GM04503 (cell line): ENCODE measurements at places on chromosomes 2 and 18.

DNA sequence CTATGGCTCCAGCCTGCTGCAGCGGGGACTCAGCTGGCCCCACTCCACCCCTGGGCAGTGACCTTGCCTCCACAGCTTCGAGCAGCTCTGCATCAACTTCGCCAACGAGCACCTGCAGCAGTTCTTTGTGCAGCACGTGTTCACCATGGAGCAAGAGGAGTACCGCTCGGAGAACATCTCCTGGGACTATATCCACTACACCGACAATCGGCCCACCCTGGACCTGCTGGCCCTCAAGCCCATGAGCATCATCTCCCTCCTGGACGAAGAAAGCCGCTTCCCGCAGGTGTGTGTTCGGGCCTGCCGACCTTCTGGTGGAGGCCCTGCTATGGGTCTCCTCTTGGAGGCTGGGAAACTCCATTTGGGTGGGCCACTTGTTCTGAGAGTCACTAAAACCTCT lies 48.6 kb downstream of the MYO7B start:
- DNase-seq = no peak

- no peak for DNase-seq
Measured at GRCh38 chr2:152186262-152186661, 10.7 kb upstream of the STAM2 start.

GRCh38 chr2:43305517-43305916 lies 79.1 kb upstream of the ZFP36L2 start:
- DNase-seq = no peak

DNA sequence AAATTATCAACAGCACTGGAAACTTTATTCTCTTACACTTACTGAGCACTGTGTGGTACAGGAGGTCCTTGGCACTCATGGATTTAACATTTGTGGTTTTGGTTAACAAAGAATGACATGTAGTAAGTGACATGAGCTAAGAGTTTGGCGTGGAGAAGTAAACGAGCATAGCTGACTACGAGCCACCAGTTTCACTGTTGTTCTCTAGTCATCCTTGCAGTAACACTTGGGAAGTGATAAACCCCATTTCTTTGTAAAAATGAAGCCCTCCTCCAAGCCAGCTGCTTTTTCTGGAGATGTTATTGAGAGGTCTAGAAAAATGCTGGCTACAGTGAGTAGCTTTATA lies 32.7 kb downstream of the QPCT start:
- DNase-seq = peak; percentile 57

DNA sequence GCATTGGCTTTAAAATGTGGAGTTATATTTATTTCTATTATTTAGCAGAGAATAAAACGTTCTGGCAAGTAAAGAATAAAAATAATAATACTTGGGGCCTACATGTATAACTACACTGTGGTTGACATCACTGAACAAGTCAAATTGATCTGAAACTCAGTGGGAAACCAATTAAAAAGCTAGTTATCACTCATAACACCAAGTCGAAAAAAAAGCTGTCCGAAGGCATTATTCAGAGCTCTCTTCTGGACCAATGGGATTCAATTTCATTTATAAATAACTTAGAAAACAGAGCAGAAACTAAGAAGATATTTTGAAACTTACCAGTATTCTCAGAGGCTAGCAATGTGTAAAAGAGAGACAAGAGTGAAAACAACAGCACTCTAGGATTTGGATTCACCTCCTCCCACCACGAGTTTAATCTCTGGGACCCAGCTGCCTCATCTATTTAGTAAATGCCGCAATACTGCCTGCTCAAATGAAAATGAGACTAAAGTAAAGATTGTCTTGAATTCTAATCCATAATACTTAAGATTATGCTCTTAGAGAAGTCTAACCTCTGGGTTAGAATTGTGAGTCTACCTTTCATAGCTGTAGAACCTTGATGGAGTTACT lies 128.4 kb downstream of the NBAS start:
- DNase-seq = no peak

- DNase-seq = no peak
Measured at GRCh38 chr2:82994151-82994550, 1464.9 kb downstream of the SUCLG1 start.

DNA sequence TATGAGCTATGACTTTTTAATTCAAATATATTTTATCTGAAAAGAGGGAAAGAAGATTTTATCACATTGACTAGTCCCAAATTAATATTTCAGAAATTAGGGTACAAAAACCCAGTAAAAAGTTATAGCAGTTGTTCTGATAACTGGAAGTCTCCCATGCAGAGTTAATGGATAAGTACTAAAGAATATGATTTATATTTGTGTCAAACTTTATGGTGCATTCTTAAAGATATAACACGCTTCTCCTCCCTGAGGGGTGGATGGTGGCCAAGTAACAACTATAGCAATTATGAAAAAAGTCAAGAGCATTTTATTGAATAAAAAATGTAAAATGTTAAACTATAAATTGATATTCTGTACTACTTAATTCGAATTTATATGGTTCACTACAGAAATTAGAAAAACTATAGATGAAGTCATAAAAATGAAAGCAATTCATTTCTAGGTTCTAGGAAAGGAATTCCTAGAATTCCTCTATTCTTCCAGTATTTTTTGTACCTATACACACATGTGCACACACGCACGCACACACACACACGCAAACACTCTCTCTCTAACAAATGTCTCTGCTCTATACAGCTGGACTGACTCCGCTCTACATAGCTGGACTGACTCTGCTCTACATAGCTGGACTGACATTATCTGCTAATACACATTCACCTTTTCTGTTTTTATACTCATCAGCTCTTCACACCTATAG lies 111.3 kb downstream of the PRELID3A start:
- DNase-seq = no peak

DNA sequence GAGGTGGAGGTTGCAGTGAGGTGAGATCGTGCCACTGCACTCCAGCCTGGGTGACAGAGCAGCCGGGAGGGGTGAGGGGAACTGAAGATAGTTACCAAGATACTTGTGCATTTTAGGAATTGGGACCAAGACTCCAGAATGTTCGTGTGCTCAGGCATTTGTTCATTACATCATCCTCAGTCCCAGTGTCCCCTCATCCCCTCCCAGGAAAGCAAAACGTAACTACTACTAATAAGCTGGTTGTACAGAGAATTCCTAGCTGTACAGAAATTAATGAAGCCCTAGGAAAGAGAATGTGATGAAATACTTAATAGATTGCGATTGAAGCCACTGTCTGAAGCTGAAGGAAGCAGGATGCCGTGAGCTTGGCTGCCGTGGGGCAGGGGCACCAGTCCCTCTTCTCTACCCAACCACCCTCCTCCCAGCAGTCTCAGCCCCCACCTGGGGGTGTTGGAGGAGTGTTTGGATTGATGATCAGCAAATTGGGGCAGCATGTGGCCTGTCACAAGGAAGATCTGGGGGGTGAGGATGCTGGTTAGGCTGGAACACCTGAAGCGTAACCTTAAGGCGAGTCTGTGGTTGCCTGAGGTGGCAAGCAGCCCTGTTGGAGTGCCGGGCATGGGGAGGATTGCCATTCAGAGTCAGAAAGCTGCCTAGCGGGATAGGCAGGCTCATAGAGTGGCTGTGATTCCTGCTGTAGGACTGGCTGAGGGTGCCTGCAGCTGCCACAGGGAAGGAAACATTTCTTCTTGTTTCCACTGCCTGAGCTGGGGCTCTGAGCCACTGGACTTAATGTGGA lies 140.9 kb downstream of the SH3RF3 start:
- DNase-seq = no peak

DNA sequence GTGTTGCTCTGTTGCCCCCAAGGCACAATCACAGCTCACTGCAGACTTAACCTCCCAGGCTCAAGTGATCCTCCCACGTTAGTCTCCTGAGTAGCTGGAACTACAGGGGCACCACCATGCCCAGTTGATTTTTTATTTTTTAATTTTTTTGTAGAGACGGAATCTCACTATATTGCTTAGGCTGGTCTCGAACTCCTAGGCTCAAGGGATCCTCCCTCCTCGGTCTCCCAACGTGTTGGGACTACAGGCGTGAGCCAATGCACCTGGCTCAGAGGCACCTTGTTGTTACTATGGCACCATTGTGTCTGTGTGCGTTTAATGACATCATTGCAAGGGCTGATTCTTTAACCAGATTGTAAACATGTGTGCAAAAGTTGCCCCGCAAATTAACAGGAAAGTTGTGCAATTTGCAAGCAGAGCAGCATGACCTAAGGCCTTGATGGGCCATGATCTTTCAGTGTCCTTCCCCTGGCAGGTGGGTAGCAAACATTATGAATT lies 22.6 kb downstream of the TCF23 start:
- no peak for DNase-seq

DNA sequence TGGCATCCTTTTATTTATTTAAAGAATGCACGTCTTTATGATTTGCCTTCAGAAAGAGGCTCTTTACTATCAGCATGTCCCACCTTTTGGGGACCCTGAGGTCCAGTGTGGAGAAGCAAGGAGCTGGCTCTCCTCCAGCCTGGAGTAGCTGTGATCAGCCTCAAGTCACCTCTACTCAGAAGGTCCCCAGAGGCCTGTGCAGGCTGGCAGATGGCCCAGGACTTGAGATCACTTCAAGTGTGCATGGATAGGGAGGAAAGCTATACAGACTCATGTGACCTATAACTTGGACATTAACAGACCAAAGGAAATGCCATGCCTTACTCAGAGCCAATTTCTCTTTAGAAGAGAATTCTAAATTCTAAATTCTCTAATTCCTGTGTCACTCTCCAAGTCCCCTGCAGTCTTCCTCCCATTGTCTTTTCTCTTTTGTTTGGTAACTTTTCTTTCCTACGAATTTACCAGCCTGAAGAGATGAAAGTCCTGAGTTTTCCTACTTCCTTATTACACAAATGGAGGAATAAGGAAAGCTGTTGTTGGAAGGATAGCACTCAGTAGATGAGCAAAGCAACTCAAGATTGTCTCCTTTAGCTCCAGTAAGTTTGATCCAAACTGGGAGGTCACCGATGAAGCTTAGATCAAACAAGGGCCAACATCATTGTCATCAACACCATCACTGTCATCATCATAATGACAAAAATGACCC lies 163.9 kb downstream of the GFPT1 start:
- DNase-seq = no peak

- DNase-seq = no peak
Measured at GRCh38 chr2:127640082-127641072, 5.6 kb upstream of the GPR17 start.

DNA sequence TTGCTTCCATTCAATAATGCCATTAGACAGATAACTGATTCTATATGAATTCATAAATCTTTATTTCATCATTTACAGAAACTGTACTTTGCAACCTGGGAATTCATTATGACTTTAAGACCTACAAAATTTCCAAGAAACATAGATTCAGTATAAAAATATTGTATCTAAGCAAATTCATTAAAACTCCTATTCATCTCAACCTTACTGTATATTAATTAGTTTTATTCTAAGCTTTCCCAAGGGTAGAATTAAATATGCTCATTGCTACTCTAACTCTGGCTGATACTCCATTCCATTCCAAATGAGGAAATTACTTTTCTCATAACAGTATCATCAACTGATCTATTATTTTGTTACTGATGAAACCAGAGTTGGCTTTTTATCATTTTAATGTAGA lies 473.0 kb upstream of the LRRTM4 start:
- no peak for DNase-seq

- DNase-seq = no peak
Measured at GRCh38 chr18:58044370-58045241, 580 bp downstream of the NEDD4L start.

DNA sequence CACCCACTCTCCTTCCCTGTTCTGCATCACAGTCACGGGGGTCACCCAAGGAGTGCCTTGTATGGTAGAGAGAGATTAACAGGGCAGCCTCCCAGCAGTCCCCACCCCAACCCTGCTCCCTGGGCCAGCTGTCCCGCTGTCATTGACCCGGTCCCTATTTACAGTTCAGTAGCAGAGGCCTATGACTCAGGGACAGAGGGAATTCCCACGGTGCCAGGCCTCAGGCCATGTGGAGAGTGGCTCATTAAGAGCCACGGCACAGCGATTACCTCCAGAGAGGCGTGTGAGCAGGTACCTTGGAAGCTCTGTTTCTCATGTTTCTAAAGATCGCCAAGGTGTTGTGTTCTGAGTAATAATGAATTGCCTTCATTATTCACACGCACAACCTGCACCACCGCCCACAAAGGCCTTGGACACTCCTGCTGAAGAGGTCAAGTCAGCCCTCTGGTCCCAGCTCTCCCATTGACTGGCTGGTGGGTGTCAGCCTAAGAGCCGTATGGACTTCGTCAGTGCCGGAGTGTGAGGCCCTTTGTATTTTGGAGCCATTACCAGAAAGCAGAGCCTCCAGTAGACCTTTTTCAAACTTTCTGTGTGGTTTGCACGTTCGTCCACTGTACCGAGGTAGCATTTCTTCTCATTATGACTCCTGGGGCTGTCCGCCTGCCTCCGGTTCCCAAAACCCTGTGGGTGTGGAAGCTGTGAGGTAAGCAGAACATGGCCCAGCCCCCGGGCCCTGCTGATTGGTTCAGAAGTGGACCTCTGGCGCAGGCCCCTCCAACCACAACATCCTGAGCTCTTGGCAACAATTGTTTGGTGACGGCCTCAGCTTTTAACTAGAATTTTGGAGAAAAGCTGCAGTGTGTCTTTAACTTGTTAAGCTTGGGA lies 47.0 kb downstream of the SERTAD2 start:
- no peak for DNase-seq

- DNase-seq = no peak
Measured at GRCh38 chr18:26634631-26635030, 86.3 kb upstream of the KCTD1 start.

DNA sequence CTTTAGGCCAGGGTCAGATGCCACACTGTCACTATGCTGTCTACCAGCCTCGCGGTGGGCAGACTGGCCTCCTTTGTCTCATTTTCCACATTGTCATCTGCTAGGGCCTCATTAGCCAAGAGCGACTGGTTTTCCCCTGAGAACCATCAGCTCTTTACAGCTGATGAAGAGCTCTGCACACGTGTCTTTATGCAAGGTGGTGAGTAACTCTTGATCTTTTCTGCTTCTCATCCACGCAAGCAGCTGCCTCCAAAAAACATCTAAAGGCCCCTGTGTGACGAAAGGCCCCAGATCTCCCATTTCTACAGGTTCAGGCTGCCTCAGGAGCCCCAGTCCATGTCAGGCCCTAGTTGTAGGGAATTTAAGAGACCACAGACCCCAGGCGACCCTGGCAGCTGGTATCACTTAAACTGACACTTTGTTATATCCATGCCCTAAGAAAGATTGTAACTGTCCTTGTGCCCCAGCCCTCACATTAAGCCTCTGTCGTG lies 52.9 kb downstream of the DPYSL5 start:
- DNase-seq = no peak

DNA sequence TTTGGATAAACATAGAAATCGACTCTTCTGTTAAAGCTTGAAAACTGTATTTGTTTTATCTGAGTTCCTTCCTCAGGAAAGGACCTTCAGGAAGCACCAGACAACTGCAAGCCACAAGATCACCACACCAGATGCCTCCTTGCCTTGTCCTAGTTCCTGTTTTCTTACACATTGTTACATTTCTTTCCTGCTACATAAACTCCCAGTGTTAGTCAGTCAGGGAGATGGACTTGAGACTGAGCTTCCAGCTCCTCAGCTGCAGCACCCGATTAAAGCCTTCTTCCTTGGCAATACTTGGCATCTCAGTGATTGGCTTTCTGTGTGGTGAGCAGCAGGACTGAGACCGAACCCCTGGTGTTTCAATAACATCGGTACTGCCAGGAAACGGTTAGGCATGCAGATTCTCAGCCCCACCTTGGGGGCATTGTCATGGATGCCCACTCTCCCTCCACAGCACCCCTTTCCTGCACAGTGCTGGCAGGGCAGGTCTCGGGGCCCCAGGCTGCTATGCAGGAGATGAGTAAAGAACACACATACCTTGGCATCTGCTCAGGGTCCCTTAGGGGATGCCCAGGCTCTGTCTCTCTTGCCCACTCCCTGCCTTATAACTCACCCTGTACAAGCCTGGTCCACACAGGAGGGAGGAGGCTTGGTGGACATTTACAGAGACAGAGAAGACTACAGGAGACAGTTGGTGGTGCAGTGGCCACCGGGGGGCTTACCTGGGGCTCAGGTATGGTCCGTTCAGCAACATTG lies 32.6 kb downstream of the ANKMY1 start:
- no peak for DNase-seq
